ENCODE measurements at places on chromosomes 2 and 18. TPM values are rescaled to one million over a fixed set of nuclear protein-coding genes. Genes with fewer than 3 reads are reported as not detected.

The CNTNAP5 gene
- not detected for total RNA-seq

The RAB6C gene
- total RNA-seq, result not detected

The TNS1 gene
- total RNA-seq, result 143 TPM

The TRIM43 gene
- total RNA-seq, result not detected
